ENCODE measurements at places on chromosomes 13 and 19.

- DNase-seq = no peak
Measured at GRCh38 chr19:39032063-39032918, at the start of gene FBXO27. Gene FBXO27 (minus strand): TSS chr19:39032549. CDS start chr19:39032227, 322 bp downstream.

- no peak for DNase-seq
Measured at GRCh38 chr13:51764184-51765141, 39.5 kb downstream of the DHRS12 start.

- no peak for DNase-seq
Measured at GRCh38 chr19:2469102-2469914, 6.6 kb upstream of the GADD45B start.

DNA sequence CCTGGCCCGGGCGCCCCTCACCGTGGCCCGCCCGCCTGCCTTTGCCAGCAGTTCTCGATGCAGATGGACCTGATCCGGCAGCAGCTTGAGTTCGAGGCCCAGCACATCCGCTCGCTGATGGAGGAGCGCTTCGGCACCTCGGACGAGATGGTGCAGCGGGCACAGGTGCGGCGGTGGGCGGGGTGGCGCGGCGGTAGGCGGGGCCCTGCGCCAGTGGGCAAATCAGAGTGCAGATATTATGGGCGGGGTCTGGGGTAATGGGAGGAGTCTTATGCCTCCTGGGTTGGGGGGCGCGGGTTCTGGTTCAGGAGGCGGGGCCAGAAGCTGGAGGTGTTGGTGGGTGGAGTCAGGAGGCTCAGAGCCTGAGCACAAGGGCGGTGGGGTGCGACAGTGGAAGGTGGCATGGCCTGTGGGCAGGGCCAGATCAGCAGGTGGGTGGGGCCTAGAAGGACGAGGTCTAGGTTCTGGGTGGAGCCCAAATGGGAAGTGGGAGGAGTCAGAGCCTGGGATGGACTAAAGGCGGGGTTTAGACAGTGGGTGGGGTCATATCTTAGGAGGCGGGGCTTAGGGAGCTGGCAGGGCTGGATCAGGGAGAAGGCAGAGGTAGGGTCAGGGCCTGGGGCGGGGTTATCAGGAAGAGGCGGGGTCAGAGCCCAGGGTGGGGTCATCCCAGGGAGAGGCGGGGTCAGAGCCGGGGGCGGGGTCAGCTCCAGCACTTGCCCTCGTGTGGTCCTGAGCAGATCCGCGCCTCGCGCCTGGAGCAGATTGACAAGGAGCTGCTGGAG lies 5.6 kb downstream of the APC2 start:
- DNase-seq = peak; percentile 48

- peak; percentile 3 for DNase-seq
Measured at GRCh38 chr13:75769141-75769905, 133.2 kb downstream of the LMO7 start.

DNA sequence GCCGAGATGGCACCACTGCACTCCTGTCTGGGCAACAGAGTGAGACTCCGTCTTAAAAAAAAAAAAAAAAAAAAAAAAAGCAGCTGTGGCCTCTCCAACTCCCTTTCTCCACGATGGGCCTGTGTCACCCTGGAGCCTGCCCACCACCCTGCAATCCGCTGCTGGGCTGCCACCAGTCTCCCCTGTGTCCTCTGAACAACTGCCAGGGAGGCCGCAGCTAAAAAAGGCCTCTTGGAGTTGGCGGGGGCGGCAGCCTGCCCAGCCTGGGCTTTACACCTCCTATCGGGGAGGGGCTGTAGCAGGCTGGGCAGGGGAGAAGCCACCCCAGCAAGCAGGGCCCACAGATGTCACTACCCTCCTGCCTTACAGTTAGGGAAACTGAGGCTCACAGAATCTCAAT lies 3.5 kb downstream of the CDC37 start:
- DNase-seq = no peak

DNA sequence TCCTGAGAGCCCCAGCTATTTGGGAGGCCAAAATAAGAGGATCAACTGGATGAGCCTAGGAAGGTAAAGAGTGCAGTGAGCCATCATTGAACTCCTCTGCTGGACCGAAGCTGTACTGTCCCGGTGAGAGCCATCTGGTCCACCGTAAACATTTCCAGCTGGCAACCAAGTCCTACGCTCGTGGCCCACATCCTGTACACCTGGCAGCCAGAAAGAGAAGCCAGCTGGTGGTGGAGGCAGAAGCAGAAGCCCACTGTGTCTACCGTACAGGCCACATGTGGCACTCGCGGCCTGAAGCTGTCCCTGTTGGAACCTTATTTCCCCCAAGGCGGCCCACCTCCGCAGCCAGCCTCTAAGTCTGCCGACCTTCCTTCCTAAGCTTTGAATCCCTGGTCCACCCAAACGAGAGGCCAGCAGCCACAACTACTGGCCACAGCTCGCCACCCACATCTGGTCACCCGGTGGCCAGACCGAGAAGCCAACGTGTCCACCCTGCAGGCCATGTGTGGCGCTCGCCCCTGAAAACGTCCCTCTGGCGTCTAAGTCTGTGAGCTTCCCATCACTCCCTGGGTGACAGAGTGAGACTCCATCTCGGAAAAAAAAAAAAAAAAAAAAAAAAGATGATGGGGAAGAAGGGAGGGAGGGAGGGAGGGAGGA lies 14.2 kb upstream of the ZNF91 start:
- no peak for DNase-seq
